Kidney glomerular epithelial cell (primary cell): ENCODE measurements at places on chromosomes 6 and 20.
A peak's percentile ranks its signal among the peaks of the same experiment; 100 is the strongest.

- DNase-seq: no peak
Observed at GRCh38 chr20:47951521-47951971, 166.3 kb upstream of the SULF2 start.

GRCh38 chr20:33518071-33518470 lies 28.2 kb downstream of the CBFA2T2 start:
- DNase-seq: peak; percentile 89

- DNase-seq: no peak
Observed at GRCh38 chr6:80028589-80028988, 24.1 kb downstream of the TTK start.

DNA sequence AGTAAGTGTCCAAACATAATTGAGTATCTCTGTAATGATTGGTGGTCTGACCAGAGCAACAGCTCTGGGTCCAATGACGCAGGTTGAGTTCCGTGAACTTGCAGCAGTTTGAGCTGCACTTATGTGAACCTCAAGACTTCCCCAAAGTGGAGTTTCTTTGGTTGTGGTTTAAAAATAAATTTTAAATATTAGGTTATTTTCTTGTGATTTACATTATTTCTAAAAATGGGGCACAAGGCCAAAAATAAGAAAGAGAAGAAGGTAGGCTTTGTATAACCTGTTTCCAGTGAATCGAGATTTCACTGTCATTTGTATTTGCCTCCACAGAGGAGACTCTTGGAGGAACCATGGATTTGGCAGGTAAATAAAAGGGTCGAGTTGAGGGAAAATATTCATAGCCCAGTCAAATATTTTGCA lies 166.4 kb upstream of the ZNF217 start:
- DNase-seq: no peak

- DNase-seq: no peak
Observed at GRCh38 chr6:39225946-39226437, 3.3 kb downstream of the KCNK5 start.

- no peak for DNase-seq
Observed at GRCh38 chr6:9628819-9629218, 786.1 kb downstream of the TFAP2A start.

- DNase-seq: peak; percentile 88
Observed at GRCh38 chr6:139369568-139370282, 4.7 kb downstream of the CITED2 start.

DNA sequence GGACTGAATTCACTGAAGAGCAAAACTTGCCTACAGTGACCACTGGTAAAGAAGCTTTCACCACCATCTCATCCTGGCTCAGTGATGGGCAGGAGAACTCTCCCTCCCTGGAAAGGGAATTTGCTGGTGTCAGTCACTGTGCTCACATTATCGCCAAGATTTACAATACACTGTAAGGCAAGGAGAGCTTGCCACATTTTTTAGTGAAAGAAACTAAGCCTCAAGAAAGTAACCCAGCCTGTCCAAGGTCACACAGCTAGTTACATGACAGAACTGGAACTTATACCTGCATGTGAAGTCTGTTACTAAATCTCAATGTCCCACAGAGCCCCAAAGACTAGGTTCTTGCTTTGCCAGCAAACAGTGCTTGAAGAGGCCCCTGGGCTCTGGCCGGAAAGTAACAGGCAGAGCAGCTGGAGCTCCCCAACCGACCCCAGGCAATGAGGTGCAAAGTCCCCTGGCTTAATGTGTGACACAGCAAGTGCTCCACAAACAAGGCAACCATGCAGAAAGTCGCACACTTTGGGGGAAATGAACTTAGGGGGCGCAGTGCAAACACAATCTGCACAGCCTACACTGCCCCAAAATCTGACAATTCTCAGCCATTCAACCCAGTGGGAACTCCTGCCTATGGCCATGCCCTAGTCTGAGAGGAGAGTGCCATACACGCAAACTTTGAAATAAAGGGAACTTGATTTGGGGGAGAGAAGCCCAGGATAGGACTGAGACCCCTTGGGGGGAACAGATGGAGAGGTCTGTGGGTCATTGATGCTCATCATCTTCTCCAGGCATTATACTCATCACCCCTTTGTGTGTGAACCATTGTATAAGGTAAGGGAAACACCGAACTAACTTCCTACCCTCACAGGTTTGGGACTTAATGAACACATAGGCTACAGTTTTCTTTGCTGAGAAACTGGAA lies 1.9 kb downstream of the BCL2L1 start:
- no peak for DNase-seq

DNA sequence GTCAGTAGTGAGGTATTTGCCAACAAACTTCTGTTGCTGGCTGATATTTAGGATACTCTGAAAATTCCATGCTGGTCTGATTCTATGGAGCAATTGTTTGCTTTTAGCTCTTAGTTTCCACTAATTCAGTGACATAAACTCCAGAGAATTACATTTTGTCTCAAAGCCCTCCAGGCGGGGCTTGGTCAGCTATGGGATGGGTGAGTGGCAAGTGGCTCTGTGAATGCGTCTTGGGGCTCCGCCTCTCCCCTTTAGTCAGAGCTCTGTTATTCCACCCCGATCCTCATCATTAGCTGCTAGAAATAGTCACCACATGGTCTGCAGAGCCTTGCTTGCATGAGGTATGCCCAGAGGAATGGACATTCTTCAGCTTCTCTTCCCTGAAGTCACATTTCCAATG lies 540.6 kb downstream of the QKI start:
- peak; percentile 23 for DNase-seq

DNA sequence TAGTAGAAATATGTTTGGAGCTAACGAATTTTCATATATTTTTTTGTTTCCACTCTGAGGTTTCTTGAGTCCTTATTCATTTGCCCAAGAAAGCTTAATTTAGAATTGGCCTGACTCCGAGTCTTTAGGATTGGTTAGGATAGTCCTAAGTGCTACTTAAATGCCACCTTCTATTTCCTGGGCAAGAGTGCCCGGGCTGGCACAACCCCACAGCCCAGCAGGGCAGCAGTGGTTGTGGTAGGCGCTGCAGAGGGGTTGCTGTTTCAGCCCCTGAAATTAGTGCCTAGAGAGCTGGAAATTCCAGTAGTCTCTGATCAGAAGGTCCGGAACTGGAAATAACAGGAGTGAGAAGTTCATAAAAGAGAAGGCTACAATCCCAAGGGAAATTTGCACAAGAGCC lies 139.4 kb upstream of the TENT5A start:
- DNase-seq: no peak

DNA sequence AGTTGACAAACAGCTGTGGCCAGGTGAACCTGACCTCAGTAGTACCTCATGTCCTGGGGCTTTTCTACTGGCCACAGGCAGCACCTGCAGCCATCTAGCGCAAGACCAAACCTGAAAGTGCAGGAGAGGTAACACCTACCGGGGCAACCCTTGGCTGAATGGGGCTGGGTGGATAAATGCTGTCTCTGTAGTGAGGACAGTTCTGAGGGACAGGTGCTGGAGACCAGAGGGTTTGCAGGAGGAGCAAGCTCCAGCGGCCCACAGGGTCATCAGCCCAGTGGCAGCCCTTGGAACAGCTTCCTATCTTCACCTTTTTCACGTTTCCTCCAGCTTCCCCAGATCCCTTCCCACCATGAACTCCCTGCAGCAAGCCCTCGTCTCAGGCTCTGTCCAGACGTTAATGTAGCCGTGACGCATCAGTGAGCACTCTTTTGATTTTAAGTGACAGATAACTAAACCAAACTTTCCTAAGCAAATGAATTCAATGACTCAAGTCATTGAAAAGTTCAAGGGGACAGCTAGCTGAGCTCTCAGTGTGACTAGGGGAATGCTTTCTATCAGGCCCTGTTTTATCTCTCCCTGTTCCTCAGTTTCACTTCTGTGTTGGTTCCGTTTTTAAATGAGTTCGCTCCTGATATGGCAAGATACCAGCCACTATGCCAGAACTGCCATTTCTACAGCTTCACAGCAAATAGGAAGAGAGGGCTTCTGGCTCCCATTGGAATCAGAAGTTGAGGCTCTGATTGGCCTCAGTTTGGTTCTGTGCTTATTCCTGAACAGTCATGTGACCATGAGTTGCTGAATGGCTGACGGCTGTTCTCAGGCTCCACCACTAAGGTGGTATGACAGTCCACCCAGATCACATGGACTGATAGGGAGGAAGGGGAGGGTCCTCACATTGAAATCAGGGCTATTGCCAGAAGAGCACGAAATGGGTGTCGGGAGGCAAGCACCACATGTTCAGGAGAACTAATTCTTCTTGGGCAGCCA lies 12.1 kb upstream of the PFDN4 start:
- DNase-seq: no peak

DNA sequence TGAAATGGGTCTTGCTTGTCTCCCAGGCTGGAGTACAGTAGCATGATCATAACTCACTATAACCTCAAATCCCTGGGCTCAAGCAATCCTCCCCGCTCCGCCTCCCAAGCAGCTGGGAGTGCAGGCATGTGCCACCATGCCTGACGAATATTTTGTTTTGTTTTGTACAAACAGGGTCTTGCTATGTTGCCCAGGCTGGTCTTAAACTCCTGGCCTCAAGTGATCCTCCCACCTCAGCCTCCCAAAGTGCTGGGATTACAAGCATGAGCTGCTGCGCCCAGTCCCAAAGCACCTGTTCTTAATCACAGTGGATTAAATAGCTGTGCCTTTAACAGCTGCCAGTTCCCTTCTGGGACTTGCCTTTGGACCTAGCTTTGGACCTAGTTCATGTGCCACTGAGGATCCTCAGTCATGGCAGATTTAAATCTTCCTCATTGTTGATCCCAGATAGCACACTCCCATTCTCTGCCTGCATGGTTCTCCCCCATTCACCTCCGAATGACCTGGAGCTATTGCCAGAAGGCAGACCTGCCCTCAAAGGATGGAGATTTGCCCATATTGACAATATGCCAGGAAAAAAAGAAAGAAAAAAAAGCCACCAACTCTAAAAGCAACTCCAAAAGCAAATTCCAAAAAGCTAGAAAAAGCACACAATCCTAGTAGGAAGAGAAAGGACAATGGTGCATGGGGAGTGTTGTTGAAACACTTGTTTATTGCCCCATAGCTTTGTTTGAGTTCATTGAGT lies 10.6 kb downstream of the POFUT1 start:
- DNase-seq: no peak

DNA sequence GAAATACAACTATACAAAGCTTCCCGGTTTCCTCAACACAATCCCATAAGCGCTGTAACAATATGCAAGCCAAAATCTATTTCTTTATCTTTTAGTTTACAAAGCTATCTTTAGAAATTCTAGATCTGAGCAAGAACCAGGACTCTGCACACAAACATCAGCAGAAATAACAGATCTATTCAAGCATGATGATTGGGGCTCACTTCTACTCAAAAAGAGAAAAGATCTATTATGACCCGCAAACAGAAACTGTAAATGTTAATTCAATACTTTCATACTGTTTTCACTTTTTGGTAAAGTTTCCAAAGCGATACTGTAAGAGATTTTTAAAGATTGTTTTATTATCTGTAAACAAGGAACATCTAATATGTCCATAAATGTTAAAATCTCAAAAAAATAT lies 86.6 kb downstream of the SESN1 start:
- DNase-seq: no peak
